ENCODE measurements at places on chromosomes 2 and 18.

GRCh38 chr2:162938387-162938786, 99.8 kb upstream of the KCNH7 start:
- DNase-seq: no peak

DNA sequence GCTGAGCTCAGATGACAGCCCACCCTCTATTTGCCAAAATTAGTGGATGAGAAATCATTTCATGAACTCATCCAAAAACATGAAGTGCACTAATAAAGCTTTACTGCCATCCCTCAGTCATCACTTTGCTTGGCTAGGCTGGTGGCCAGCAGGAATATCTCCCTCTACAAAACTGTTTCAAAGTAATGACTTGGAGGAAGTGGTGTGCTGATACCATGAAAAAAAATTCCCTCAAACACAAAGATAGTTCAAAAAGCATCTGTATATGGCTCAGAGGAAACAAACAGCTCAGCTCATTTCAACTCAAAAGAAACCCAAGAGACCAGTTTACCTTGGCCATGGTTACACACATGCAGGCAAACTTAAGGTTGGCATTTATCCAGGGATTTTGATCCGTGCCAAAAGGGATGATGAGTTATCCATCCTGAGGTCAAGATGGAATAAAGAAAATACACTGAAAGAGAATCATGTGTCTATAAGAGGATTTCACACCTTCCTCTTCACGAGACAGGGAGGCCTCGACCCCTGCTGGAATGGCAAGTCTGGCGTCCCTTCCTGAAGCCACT, 18.4 kb upstream of the WIPF1 start:
- DNase-seq: no peak

DNA sequence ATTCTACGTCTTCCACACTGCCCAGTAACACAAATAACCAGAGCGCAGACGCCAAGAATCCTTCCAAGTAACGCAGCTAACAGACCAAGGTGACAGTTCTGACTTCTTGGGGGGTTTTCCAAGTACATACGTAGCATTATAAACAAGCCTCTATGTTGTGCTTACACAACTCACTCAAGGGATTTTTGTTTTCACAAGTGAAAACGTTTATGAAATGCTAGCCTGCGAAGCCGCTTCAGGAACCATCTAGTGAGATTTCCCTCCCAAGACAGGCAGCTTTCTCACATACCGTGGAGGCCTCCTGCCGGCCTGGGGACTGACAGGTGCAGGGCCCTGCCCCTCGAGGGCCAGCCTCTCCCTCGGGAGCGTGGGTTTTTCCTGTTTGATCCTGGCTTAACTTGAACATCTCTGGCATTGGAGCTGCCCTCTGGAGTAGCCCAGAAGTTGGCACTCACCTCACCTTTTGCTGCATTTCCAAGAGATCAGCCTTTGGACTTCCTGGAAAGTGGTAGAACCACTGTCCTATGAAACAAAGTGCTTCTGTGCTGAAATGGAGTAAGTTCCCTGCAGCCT, 151.1 kb downstream of the MBP start:
- no peak for DNase-seq

GRCh38 chr2:143808166-143808565, 678.9 kb downstream of the ARHGAP15 start:
- DNase-seq: no peak

GRCh38 chr2:143720095-143720664, 591.0 kb downstream of the ARHGAP15 start:
- peak; percentile 63 for DNase-seq

GRCh38 chr2:134098321-134098720, 155.6 kb upstream of the MGAT5 start:
- DNase-seq: no peak

DNA sequence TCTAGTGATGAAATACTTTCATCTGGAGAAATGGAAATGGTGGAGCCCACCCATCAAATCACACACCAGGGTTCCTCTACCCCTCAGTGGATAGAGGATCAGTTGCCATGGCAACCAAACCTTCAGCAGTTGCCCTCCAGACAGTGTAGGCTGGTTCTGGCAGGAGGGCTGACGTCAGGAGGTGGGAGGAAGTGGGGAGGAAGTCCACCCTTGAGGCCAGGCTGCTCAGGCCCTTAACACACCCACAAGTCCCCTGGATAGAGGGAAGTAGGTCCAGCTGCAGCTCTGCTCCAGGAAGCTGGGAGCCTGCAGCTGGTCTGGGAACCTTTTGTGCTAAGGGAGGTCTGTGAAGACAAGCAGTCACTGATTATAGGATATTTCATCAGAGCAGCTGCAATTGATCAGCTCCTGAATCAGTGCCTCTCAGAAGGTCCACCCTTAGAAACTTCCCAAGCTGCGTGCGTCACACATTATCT, 186.6 kb downstream of the MTX2 start:
- peak; percentile 93 for DNase-seq

- no peak for DNase-seq
Measured at GRCh38 chr2:203510941-203511305, 24.2 kb downstream of the RAPH1 start.

GRCh38 chr2:23387221-23387550, 2.2 kb downstream of the KLHL29 start:
- no peak for DNase-seq

DNA sequence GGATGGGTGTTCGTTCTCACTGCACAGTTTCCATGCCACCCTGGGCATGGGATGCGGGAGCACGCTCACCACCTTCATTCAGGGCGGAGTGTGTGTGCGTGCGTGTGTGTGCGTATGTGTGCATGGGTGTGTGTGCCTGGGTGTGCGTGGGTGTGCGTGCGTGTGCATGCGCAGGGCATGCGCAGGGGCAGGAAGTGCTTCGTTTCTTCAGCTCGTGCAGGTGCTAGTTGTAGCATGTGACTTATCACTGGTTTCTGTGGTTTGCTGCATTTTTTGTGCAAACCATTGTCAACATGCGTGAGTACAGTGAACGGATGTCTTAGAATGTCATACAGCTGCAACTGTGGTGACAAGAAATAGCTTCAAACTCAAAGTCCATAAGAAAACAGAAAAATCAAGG, 179.5 kb downstream of the PTGR3 start:
- no peak for DNase-seq

GRCh38 chr18:50649821-50650220, 89.9 kb downstream of the MAPK4 start:
- DNase-seq: no peak

DNA sequence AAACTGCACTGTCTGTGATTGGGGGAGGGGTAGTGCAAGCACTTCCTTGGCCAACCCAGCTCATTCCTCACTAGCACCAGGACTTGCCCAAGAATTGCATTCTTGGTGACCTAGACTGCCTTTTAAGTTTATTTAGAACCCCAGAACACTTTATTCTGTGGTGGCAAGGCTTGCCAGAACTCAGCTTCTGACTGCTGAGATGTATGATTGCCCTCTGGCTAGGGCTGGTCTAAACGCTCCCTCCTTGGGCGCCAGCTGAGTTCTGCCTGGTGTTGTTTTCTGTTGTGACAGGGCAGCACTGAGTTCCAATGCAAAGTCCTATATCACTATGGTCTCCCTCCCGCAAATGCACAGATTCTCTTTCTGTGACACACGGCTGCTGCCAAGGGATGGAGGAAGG, 247.7 kb downstream of the ZNF385B start:
- peak; percentile 46 for DNase-seq

GRCh38 chr2:232214053-232214452, 164.5 kb upstream of the ALPP start:
- no peak for DNase-seq

DNA sequence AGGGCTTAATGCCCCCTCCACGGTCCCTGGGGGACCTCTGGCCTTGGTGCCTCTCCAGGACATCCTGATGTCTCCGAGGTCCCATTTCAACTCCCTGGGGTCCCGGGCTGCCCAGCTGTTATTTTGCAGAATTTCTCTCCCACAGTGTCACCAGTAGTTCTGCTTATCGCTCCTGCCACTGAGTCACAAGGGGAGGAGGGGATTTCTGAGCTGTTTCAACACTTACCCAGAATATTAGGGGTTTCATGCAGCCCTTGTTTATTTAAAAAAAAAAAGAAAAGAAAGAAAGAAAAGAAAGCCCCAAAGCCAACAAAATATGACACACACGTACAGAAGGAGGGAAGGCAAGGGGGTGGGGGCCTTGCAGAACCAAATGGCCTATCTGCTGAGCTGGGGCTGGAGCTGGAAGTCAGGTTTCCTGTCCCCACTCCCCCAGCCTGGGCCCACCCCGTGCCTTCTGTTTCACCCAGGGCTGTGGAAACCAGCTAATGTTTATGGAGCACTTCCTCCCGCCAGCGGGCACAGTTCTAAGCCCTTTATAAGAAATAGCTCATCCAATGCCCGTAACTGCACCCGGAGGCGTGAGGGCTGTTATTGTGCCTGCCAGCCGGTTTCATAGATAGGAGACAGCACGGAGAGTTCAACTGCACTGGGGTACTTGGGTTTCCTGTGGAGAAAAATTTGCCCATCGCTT, 8.4 kb upstream of the ARID5A start:
- DNase-seq: peak; percentile 29

GRCh38 chr2:141068053-141068682, 1062.6 kb downstream of the LRP1B start:
- DNase-seq: no peak

- DNase-seq: no peak
Measured at GRCh38 chr18:58114766-58115165, 70.7 kb downstream of the NEDD4L start.

GRCh38 chr2:8566155-8566670, 115.6 kb upstream of the ID2 start:
- no peak for DNase-seq

DNA sequence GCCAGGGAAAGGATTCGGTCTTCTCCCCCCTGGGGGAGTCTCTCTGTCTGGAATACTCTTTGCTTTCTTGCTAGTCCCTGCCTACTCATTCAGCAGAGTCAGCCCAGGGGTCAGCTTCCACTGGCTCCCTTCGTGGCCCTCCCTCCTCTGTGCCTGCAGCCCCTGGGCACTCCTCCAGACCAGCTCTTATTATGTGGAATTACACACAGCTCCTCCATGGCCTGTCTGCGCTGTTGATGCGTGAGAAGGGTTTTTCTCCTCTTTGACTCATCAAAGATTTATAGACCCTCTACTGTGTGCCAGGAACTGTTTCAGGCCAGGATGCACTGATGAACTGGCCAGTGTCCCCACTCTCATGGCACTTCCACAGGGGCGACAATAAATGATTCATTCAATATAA, 44.4 kb downstream of the ST8SIA5 start:
- DNase-seq: peak; percentile 22

DNA sequence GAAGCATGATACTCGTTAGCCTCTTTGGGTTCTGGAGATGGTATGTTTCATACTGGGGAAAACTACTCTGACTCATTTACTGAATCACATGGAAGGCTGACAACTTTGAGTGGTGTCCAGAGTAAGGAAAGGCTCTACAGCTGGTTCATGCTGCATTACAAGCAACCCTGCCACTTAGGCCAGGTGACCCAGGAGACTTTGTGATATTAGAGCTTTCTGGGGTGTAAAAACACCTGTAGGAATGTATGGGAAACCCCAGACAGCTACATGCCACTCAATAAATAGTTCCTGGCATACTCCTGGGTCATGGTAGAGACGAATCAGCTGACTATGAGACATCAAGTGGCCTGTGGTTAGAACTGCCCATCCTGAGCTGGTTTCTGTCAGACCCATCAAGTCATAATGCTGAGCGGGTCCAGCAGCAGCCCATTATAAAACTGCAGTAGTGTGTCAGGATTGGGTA, 21.3 kb upstream of the TCF7L1 start:
- DNase-seq: no peak

DNA sequence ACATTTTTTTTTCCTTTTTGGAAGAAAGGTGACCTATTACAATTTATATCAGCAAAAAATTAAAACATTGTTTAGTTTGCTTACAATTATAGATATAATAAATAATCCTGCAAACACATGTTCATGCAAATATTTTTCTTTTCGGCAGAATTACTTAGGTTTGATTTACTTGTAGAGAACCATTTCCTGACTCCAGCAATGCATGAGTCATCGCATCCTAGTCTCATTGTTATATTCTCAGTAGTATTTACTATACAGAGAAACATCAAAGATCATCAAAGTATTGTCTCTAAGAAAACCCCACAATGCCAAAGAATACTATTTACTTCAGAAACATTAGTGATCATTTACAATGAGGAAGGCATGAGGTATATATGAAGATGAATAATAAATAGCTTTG, 40.4 kb upstream of the MTIF2 start:
- DNase-seq: no peak

DNA sequence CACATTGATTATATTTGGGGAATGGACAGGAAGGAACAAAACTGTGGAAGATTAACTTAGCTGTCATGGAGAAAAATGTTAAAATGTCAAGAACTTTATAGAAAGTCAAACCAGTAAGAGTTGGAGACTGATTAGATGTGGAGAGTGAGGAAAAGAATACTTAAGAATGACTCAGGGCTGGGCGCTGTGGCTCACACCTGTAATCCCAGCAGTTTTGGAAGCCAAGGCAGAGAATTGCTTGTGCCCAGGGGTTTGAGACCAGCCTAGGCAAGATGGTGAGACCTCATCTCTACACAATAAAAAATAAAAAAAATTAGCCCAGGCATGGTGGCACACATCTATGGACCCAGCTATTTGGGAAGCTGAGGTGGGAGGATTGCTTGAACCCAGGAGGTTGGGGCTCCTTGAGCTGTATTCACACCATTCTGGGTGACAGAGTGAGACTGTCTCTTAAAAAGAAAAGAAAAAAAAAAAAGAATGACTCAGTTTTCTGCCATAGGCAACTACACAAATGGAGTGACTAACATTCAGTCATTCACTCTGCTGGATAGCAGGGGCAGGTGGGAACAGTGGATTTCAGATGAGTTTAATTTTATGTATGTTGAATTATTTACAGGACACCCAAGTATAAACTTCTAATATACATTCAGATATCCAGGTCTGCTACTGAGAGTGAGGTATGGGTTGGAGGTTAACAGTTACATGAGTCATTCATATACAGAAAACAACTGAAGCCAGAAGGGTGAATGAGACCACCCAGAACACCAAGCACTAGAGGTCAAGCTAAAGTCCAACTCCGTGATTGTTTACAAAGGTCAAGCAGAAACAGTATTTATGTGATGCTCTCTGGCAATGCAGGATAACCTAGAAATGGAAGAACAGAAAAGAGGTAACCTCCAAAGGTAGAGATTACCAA, 33.9 kb downstream of the ORC2 start:
- no peak for DNase-seq

GRCh38 chr2:197777823-197778407, 7.2 kb downstream of the BOLL start:
- DNase-seq: peak; percentile 62

GRCh38 chr2:479490-480176, 191.7 kb upstream of the ALKAL2 start:
- DNase-seq: no peak

- no peak for DNase-seq
Measured at GRCh38 chr18:7373441-7373840, 142.6 kb downstream of the LRRC30 start.

GRCh38 chr18:67300498-67300897, 216.0 kb downstream of the DSEL start:
- peak; percentile 29 for DNase-seq

DNA sequence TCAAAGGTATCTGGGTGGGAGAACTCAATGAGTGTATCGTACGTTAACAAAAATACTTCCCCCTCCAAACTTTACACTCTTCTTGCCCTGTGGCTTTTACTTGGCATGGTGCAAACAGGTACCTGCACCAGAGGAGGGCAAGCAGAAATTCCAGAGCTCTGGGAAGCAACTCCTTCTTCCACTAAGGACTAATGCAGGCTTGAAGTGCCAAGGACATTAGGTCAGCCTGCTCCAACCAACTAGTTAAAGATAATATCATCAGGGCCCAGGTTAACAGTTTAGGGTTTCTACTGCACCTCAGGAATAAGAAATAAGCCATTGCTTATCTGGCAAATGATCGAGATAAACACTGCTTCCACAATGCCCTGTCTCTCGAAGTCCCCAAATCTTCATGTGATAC, 70.4 kb downstream of the LRPPRC start:
- DNase-seq: no peak

GRCh38 chr2:59204040-59204439, 962.9 kb upstream of the FANCL start:
- no peak for DNase-seq
